HepG2 (cell line): ENCODE measurements at places on chromosomes 16 and 17.

GRCh38 chr16:4647644-4647980 is 23.0 kb downstream of the MGRN1 start:
- DNase-seq, result no peak
- peaks cover 34% of the 10 kb centered on the region for H3K4me1 ChIP-seq
- H3K27me3 ChIP-seq, result no peaks in the 10 kb centered on the region
- H3K36me3 ChIP-seq, result peaks cover 28% of the 10 kb centered on the region; the same call in 2 of the 3 replicates
- H3K4me3 ChIP-seq, result no peak overlapping the region

- no peaks in the 10 kb centered on the region for H3K27me3 ChIP-seq
- H3K4me1 ChIP-seq, result peaks cover 35% of the 10 kb centered on the region
- peaks cover 5% of the 10 kb centered on the region for H3K36me3 ChIP-seq
- DNase-seq, result peak; percentile 95
- peak overlapping the region; percentile 58 for H3K4me3 ChIP-seq
These were observed 9.8 kb upstream of the MED11 start for GRCh38 chr17:4721203-4722135.

DNA sequence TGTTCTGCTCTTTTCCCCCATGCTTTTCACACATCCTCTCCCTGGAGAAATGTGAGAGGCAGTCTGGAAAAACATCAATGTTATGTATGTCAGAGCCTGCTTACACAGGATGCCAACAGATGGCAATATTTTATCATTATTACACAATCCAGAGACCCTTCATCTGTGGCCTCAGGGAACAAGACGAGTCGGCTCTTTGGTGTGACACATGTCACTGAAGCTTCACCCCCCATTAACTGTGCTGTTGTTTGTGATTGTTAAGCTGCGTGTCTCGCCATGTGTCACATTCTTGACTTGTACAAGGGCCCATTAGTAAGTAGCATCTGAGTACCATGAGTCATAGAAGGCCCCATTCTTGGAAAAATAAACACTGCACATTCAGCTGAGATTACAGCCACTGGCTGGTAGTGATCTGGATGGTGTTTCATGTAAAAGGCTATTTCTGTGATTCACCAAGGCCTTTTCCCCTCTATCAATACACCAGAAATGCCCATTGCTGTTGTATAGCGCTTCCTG is 682.1 kb upstream of the SOX9 start:
- H3K27me3 ChIP-seq, result no peaks in the 10 kb centered on the region
- peak; percentile 25 for DNase-seq
- no peaks in the 10 kb centered on the region for H3K4me1 ChIP-seq
- H3K4me3 ChIP-seq, result no peak overlapping the region
- H3K36me3 ChIP-seq, result no peaks in the 10 kb centered on the region

DNA sequence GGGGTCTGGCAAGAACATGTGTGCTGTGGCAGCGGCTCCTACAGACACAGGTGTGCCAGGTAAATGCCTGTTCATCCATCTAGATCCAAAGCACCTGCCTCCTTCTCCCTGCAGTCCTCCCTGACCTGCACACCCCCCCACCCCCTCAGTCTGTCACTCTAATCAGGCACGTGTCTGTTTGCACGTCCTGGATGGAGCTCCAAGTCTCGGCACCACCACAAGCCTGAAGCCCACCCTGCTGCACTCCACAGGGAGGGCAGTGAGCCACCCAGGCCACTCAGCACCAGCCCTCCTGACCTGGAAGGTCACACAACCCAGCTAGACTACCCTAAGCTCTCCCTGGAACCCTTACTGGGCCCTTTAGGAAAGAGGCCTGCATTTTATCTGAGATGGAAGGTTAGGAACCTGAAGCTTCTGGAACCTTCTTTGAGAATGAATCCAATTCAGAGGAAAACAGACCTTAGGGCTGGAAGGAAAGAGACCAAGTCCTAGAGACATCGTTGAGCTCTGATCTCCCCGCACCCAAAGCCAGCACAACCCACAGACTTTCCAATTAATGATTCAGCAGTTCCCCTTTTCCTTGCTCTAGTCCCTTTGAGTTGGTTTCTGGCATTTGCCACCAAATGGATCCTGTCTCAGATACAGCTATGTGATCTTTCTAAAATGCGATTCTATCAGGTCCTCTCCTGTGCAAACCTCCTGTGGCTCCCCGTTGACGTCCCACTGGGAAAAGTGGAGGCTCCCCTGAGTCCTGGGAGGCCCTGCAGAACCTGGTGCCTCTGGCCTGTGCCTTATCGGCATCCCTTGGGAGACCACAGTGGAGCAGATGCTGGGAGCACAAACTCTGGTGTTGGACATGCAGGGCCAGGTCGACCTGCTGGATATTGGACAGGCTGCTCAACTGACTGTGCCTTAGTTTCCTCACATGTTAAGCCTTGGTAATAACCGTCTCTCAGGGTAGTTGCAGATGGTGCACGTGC is 67.9 kb downstream of the PRMT7 start:
- peaks cover 8% of the 10 kb centered on the region; the same call in 1 of the 2 replicates for H3K27me3 ChIP-seq
- no peaks in the 10 kb centered on the region for H3K36me3 ChIP-seq
- no peak overlapping the region for H3K27ac ChIP-seq
- H3K4me3 ChIP-seq, result no peak overlapping the region

- DNase-seq, result no peak
- no peaks in the 10 kb centered on the region for H3K27me3 ChIP-seq
- no peak overlapping the region for H3K27ac ChIP-seq
- H3K4me3 ChIP-seq, result no peak overlapping the region
- peaks cover 4% of the 10 kb centered on the region for H3K36me3 ChIP-seq
These were observed 92.7 kb upstream of the FA2H start for GRCh38 chr16:74867281-74867849.

- peaks cover 12% of the 10 kb centered on the region for H3K4me1 ChIP-seq
- no peak overlapping the region for H3K4me3 ChIP-seq
- DNase-seq, result no peak
- no peaks in the 10 kb centered on the region for H3K27me3 ChIP-seq
- H3K36me3 ChIP-seq, result no peaks in the 10 kb centered on the region; the same call in none of the 2 replicates
These were observed 62.9 kb downstream of the SMURF2 start for GRCh38 chr17:64599187-64599676.

DNA sequence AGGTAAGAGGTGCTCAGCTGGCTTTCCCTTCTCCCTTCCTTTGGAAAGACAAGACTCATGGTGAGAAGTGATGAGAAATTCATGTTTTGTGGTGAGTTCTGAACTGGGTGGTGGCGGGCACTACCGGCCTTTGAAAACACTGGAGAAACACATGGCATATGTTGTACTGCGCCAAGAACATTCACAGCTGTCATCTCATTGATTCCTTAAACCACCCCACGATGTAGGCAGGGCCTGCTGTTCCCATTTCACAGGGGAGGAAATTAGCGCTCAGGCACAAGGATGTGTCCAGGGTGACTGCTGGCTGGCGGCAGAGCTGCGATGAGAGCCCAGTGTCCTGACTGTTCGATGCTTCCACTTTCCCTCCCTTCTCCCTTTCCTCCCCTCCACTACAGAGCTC is 1.6 kb upstream of the DOC2B start:
- H3K27ac ChIP-seq, result no peak overlapping the region
- no peak overlapping the region for H3K4me3 ChIP-seq
- no peak for DNase-seq
- no peaks in the 10 kb centered on the region for H3K36me3 ChIP-seq
- peaks cover 82% of the 10 kb centered on the region for H3K27me3 ChIP-seq

GRCh38 chr17:72953621-72954020 is 138.9 kb downstream of the SLC39A11 start:
- no peaks in the 10 kb centered on the region for H3K36me3 ChIP-seq
- peaks cover 8% of the 10 kb centered on the region; the same call in 1 of the 2 replicates for H3K4me1 ChIP-seq
- no peak overlapping the region for H3K4me3 ChIP-seq
- no peaks in the 10 kb centered on the region for H3K27me3 ChIP-seq
- no peak overlapping the region for H3K27ac ChIP-seq
- DNase-seq, result no peak

- H3K27ac ChIP-seq, result no peak overlapping the region
- no peak for DNase-seq
These were observed 47.6 kb upstream of the PVALEF start for GRCh38 chr17:81117672-81118198.

GRCh38 chr16:29745853-29746345 is at the start of gene C16orf54:
Gene C16orf54 (minus strand): TSS chr16:29745990. CDS start chr16:29744951, 1,039 bp downstream.
- H3K27me3 ChIP-seq, result peaks cover 11% of the 10 kb centered on the region; the same call in 2 of the 3 replicates
- no peaks in the 10 kb centered on the region for H3K36me3 ChIP-seq
- DNase-seq, result no peak
- H3K4me1 ChIP-seq, result peaks cover 42% of the 10 kb centered on the region
- no peak within 1 kb of the TSS for H3K27ac ChIP-seq

DNA sequence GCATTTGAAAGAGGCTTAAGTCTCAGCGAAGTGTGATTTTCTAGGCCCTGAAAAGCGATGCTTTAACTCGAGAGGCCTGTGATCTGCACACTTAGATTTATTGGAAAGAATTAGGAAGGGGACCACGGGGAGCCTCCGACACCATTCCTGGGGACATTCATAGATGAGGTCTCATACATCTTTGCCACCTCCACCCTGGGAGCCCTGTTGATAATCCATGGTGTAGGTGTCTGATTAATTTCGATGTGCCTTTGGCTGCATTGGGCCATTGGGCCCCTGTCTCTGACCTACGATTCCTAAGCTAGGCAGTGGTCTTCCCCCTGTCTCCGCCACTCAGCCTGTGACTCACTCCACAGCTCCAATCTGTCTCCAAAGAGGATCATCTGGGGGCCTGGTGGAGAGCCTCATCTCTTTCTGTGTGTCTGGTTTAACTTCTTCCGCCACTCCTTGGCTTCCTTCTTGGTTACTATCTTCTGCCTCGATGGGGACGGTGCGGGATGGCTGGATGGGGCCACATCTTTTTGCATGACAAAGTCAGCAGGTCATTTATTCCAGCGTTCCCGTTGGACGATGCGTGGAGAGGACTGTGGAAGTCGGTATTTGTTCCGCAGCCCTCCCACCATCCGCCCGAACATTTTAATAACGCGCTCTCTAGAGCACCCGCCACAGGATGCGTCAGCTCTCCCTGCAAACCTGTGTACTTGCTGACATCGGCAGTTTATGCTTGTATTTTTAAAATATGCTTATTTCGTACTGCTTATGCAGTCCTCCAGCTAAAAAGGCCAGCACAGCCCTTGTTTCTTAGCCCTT is 109.3 kb downstream of the IRX3 start:
- no peaks in the 10 kb centered on the region for H3K27me3 ChIP-seq
- H3K4me1 ChIP-seq, result peaks cover 98% of the 10 kb centered on the region
- no peak for DNase-seq
- H3K27ac ChIP-seq, result peak overlapping the region; percentile 97
- no peak overlapping the region for H3K4me3 ChIP-seq
- H3K36me3 ChIP-seq, result no peaks in the 10 kb centered on the region

GRCh38 chr17:30477774-30478115 is 537 bp downstream of the GOSR1 start:
- H3K27ac ChIP-seq, result peak overlapping the region; percentile 87
- peak; percentile 9 for DNase-seq
- H3K4me1 ChIP-seq, result peaks cover 23% of the 10 kb centered on the region
- peaks cover 23% of the 10 kb centered on the region; the same call in 2 of the 3 replicates for H3K36me3 ChIP-seq
- H3K4me3 ChIP-seq, result peak overlapping the region; percentile 85

DNA sequence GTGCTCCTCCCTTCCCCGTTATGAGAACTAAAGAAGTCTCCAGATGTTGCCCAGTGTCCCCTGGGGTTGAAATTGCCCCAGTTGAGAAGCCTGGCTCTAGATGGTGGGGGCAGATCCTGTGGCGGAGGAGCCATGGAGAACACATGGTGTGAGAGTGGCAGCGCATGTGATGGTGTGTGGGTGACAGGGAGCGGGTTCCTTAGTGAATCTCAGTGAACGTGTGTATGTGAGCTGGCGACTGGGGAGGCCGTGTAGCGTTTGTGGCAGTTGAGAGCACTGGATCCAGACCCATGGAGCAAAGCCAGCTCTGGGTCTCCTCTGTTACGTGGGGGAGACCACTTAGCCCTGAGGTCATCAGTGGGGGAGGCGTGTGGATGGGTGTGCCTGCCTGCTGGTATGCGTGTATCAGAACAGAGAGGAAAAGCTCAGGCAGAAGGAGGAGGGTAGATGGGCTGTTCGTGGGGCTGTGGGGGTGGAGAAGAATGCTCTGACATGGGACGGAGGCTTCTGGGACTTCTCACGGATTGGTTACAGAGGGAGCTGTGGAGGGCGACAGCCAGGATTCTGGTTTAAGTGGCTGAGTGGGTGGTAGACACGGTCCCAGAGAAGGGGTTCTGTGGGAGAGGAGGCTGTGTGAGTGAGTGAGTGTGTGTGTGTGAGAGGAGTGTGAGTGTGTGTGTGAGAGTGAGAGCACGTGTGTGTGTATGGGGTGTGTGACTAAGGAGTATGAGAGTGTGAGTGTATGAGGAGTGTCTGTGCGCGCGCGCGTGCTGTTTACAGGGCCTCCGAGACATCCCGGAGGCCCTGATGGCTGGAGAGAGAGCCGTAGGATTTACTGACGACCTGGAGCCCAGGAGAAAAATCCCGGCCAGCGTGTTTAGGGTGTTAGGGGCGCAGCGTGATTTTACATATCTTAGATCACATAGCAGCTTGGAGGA is 193.8 kb downstream of the SNX29 start:
- H3K36me3 ChIP-seq, result no peaks in the 10 kb centered on the region
- no peak overlapping the region for H3K27ac ChIP-seq
- no peaks in the 10 kb centered on the region for H3K27me3 ChIP-seq
- peaks cover 19% of the 10 kb centered on the region for H3K4me1 ChIP-seq

GRCh38 chr16:65875381-65876055 is 491.0 kb upstream of the CDH5 start:
- H3K4me3 ChIP-seq, result no peak overlapping the region
- no peak for DNase-seq
- H3K27ac ChIP-seq, result no peak overlapping the region
- H3K27me3 ChIP-seq, result no peaks in the 10 kb centered on the region
- H3K36me3 ChIP-seq, result no peaks in the 10 kb centered on the region
- no peaks in the 10 kb centered on the region for H3K4me1 ChIP-seq

GRCh38 chr16:87924041-87924810 is 12.1 kb downstream of the CA5A start:
- DNase-seq, result no peak
- H3K36me3 ChIP-seq, result peaks cover 45% of the 10 kb centered on the region
- no peaks in the 10 kb centered on the region for H3K4me1 ChIP-seq
- no peaks in the 10 kb centered on the region for H3K27me3 ChIP-seq
